ENCODE measurements at places on chromosomes 5 and 9.

DNA sequence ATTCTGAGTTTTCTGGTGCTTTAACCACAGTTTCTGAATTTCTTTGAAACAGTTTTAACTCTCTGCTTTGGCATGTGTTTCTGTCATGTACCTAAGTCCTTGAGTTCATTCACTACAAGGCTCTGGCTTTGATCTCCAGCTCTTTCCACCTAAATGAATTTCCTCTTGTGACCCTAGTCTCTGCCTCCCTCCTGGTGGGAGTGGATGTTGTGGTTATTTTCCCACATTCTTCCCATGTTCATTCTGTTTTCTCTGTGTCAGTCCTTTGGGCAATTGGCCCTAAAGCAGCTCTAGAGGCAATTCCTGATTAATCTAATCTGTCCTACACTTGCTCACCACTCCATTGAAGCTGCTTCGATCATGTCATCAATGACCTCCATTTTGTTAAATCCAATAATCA, 28.4 kb upstream of the DPYSL3 start:
- DNase-seq, result no peak

- no peak for DNase-seq
Observed at GRCh38 chr5:37900692-37901091, 60.9 kb upstream of the GDNF start.

- no peak for DNase-seq
Observed at GRCh38 chr9:128026255-128026772, 40.8 kb downstream of the NAIF1 start.

DNA sequence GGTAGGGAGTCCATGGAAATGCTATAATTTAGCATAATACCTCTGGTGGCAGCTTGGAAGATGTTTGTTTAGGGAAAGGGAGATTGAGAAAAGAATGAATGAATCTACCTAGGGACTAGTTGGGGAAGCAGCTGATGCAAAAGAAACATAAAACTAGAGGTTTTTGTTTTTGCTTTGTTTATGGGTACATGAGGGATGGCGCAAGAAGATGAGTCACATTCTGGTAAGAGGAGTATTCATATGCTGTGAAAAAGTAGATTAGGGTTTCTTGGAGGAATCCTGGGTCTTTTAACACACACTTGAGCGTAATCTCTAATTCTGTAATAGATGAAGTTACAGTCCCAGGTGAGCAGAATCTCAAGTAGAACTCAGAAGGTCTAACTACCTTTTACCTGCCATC, 17.1 kb downstream of the C9orf43 start:
- no peak for DNase-seq

DNA sequence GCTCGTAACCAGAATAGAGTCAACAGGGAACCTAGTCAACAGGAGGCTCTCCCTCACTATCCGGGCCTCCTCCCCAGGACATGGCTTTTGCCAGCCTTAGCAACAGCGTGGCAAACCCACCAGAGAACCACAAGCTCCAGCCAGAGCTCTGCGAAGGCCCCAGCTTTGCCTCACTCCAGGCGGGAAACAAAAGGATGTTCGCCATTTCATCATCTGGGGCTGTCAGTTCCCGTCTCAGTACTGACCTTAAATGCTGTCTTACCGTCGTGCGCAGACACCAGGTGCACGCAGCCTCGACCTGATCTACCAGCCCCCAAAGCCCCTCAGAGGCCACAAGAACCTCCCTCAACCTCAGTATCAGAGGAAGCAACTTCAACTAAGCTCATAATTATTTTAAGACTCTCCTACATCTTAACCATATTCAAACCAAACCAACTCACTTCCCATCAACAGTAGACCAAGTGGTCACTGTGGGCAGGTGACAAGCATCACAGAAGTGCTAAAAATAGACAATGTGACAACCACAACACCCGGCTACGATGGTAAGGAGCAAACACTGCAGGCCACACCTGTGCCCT, 71.4 kb downstream of the SEMA4D start:
- no peak for DNase-seq

DNA sequence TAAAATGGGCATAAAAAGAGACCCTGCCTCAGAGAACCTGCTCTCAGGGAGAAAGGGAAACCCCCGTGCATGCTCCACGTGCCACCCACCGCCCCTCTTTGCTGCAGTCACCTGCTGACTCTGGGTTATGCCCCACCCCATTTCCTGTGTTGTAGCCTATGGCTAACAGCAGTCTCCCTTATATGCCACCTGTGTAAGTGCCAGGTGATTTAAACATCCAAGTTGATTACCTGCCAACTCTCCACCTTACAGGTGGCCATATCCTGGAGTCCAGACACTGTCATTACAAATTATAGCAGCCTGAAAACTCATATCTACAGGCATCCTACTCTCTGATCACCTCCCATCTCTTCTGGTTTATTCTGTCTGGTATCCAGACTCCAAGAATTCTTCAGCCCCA, 242.6 kb downstream of the HSPA4 start:
- no peak for DNase-seq

GRCh38 chr9:114787214-114787613, 18.6 kb downstream of the TNFSF15 start:
- DNase-seq, result no peak

- no peak for DNase-seq
Observed at GRCh38 chr5:178489271-178489976, 100.8 kb downstream of the COL23A1 start.

DNA sequence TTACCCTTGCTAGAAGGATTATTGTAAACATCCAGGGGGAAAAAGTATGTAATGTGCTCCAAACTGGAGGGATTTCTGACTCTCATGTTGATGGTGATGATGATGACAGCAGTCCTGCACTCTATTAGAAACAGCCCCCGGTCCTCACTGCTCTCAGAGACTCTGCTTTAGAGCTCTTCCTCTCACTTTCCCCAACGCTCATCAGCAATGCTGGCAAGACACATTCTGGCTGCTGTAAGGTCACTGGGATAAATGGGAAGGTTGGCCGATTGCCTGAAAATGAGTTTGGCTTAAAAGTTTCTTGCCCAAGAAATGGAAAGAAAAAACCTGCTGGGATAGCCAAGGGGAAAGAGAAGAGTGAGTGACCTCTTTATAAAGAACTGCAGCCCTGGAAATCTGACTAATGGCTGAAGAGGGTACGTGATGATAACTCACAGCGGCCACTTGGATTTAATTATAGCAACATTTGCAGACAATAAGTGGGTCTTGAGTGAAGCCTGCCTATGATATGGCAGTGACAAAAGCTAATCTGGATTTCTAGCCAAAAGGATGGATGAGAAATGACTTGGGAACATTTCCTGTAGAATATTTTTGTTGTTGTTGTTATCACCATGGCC, 235.8 kb downstream of the TMEM38B start:
- no peak for DNase-seq

DNA sequence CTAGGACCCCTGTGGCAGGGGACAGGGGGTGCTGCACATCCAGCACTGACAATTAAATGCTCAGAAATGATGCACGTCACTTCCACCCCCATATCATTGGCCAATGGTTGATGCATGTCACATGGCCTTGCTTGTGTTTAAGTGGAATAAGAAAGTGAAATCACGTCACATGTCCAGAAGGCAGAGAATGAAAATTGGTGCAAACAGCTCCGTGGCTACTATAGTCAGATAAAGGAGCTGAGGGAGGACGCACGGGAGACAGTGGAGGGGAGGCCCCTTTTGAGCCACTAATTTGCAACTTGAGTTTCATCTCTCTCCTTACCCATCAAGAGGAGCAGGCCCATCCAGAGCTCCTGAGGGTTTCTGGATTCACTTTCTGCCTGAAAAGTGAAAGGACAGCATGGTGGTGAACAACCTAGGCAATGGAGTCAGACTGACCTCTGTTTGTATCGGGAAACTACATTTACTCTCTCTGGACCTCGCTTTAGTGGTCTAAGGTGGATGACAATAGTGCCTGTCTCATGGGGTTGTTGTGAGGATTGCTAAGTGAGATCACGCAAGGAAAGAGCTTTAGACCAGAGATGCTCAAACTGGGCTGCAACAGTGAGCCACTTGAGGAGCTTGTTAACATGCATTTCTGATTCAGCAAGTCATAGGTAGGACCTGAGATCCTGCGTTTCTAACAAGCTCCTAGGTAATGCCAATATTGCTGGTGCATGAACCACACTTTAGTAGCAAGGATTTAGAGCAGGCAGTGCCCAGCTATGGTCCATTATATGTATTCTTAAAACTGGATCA, 133.9 kb upstream of the ADRA1B start:
- no peak for DNase-seq

- DNase-seq, result no peak
Observed at GRCh38 chr5:26569929-26570258, 468.5 kb downstream of the CDH9 start.

GRCh38 chr9:128276574-128277270, 646 bp downstream of the SWI5 start:
- no peak for DNase-seq

GRCh38 chr9:125986966-125987365, 239.8 kb downstream of the PBX3 start:
- DNase-seq, result no peak

DNA sequence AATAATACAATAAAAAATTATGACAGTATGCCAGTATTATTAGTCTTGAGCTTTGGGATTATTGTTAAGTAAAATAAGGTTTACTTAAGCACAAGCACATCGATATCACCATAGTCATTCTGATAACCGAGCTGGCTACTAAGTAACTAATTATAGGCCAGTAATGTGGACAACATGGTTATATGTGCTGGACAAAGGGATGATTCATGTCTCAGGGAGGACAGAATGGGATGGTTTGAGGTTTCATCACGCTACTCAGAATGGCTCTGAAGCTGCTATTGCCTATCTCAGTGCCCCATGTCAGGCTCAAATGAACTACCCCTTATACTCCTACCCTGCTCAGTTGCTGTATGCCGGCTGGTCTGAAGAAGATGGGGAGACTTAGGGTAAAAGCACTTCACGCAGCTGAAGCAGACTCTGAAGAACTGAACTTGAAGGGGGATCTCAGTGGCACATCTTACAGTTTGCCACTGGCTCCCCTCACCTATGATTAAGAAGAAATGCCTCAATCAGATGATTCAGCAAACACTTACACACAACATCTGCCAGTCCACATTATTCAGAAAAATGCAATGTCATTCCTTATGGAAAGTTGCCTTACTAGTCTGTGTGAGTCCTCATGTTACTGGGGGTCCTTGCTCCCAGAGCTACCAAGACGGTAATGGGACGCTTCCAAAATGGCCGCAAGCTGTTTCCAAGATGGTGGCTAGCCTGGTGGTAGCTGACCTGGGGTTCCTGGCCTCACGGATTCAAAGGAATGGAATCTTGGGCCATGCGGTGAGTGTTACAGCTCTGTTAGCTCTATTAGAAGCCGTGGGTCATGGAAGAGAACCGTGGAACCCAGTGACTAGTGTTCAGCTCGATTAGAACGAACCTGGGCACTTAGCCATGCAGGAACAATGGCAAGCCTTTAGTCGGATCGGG, 1098.6 kb downstream of the TAF11L14 start:
- DNase-seq, result no peak

DNA sequence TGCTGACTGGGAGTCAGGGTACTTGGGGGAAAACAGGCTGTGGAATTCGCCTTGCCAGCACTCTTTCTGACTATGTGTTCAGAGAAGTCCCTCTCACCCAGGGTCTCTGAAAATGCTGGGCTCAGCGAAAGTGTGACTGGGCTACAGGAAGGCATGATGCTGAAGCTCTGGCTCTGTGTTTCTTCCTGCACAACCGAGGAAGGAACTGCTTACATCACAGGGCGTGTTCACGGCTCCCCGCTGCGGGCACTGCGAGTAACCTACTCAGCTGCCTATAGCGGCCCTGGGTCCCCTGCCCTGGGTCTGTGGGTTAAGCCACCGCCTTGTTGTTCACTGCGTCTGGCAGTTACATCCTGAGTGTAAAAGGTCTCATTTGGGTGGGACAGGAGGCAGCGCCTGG, 222.4 kb upstream of the IRX4 start:
- DNase-seq, result no peak

GRCh38 chr5:82640916-82641315, 362.8 kb upstream of the RPS23 start:
- DNase-seq, result no peak

- DNase-seq, result no peak
Observed at GRCh38 chr5:3377831-3378230, 217.8 kb upstream of the IRX1 start.

- DNase-seq, result no peak
Observed at GRCh38 chr9:70880535-70880934, 240.9 kb downstream of the TRPM3 start.

DNA sequence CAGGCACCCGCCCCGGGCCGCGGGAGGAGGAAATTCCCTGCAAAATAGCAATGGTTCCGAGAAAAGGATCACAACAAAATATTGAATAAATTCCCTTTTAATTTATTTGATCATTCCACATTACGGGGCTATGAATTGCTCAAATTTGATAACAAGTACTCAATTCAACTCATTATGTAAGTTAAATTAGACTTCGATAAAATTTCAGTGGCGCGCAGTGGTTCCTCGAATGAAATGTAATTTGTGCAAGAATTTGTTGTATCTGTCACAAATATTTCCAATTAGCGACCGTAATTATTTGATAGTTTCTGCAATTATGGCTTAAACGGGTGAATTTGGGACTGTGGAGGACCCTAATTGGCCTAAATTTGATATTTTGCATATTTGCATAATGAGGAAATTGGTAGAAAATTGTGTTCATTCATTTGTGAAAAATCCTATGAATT, 76.0 kb upstream of the TBCA start:
- no peak for DNase-seq

GRCh38 chr5:160233215-160233614, 3.9 kb downstream of the FABP6 start:
- DNase-seq, result no peak

GRCh38 chr9:135226369-135227050, 139.0 kb downstream of the OLFM1 start:
- no peak for DNase-seq

DNA sequence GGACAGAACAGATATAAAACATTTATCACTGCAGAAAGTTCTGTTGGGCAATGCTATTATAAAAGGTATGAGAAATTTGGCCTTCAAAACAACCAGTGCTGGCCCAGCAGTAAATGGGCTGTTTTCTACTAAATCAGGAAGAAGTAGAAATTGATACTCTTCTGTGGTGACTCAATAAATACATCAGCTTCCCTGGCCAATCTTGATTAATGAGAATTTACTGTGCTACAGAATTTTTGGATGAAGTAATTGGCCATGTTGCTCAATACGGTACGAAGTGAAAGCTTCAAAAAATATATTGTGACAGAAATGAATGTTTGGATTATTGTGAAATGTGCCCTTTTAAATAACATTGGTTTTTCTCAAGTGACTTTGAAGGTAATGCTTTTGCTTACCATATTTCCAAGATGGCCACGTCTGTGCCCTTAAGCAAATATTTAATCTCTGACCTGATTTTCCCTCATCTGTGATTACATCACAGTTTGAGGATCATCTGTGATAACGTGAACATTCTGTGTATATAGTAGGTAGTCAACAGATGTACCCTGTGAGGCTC, 4.2 kb downstream of the DNAJA1 start:
- DNase-seq, result no peak

GRCh38 chr5:72566746-72567145, 59.5 kb upstream of the ZNF366 start:
- DNase-seq, result no peak

Data from stimulated activated CD4-positive, alpha-beta T cell treated with anti-CD3 and anti-CD28 coated beads, Interleukin-1b, Interleukin-23, amount 100 ng/mL, for 24 hours (primary cell).